ENCODE measurements at places on chromosomes 3 and 15.

DNA sequence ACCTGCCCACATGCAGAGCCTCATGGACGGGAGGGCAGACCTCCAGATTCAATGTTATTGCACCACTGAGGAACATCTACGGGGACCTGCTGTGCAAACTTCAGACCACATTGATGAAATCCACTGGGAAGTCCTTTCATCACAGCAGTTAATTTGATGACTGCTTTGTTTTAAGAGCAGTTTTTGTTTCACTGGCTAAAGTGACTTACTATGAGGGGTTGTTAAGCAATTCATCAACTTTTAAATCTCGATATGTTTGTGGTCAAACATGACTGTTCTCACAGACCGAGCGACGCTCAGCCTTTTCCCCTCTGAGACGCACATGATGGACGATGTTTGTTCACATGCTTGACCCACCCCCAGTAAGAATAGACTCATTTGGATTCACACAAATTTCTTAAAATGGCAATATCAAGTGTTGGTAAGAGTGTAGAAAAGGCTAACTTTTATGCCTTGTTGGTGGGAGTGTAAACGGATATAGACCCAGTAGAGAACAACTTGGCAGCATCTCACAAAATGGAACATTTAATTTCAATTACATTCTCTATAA, 35.9 kb upstream of the IREB2 start:
- ATAC-seq, result no peak

DNA sequence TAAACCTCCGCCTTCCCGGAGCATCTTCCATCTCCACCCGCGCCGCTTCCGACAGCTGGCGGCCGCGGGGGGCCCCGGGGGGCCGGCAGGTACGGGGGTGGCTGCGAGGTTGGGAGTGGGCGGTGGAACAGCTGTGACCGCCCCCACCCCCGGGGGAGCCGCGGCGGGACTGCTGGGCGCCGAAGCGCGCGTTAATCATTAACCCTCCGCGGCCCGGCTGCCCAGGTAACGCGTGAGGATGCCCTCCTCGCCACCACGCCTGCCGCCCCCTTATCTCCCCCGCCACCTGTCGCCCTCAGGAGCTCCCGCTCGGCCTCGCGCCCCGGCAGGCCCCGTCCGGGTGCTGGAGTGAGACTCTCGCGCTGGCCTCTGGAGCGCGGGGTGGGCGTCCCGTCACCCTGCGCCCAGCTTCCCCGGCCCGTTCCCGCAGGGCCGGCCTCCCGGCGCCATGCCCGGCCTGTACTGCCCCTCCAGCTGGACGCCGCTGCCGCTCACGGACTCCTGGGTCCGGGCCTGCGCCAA, 757 bp downstream of the VWA5B2 start:
- no peak for ATAC-seq

DNA sequence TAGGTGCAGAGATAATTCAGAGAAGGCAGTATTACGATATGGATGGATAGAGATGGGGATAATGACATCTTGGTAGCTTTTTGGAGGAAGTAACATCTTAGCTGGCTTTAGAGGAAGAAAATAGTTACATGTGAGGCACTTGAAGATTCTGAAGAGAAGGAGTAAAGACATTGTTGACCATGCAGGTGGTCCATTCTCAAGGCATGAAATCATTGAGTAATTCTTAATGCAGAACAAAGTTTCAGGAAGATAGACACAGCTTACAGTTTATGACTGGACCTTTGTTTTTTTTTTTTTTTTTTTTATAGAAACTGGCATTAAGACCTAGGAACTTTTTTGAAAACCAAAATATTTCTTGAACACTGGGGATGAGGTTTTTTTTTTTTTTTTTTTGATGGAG, 28.2 kb downstream of the MBNL1 start:
- no peak for ATAC-seq

GRCh38 chr15:31013863-31014607, 22.6 kb upstream of the MTMR10 start:
- no peak for ATAC-seq

- ATAC-seq, result no peak
Observed at GRCh38 chr3:4044619-4045018, 245.4 kb downstream of the LRRN1 start.

DNA sequence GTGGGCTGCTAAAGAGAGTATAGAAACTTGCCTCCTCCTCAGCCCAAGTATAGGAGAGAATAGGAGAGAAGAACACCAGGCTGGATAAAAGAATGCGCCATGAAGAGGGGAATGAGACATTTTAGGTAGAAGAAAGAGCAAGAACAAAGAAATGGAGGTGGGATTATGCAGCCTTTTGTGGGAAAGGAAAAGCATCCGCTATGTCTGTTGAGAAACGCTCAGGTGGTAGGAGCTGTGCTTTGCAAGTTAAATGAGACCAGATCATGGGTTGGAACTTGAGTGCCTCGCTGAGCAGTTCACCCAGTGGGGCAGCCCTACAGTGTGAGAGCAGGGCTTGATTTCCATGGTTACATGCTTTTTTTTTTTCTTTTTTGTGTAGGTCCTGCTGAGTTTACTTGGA, 11.5 kb upstream of the RTP1 start:
- ATAC-seq, result no peak

- no peak for ATAC-seq
Observed at GRCh38 chr15:40055576-40056293, 16.8 kb upstream of the SRP14 start.

DNA sequence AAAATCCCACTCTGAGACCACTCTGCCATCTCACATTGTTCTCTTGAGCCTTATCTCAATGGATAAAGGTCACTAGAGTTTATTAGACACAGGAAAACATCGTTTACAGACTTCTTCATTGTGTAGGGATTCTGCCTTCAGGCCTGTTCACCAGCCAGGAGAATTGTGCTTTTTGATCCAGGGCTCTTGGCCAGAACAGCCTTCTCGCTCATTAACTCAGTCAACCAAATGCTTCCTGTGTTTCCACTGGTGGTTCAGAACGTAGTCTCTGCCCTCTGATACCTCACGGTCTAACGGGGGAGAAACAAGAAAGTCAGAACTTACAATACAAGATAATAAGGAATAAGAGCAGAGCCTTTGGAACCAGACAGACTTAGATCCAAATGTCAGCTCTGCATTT, 54.2 kb upstream of the TSEN2 start:
- ATAC-seq, result no peak

- no peak for ATAC-seq
Observed at GRCh38 chr3:127607675-127608361, 9.6 kb downstream of the MCM2 start.

- no peak for ATAC-seq
Observed at GRCh38 chr3:77190374-77190773, 150.5 kb downstream of the ROBO2 start.

DNA sequence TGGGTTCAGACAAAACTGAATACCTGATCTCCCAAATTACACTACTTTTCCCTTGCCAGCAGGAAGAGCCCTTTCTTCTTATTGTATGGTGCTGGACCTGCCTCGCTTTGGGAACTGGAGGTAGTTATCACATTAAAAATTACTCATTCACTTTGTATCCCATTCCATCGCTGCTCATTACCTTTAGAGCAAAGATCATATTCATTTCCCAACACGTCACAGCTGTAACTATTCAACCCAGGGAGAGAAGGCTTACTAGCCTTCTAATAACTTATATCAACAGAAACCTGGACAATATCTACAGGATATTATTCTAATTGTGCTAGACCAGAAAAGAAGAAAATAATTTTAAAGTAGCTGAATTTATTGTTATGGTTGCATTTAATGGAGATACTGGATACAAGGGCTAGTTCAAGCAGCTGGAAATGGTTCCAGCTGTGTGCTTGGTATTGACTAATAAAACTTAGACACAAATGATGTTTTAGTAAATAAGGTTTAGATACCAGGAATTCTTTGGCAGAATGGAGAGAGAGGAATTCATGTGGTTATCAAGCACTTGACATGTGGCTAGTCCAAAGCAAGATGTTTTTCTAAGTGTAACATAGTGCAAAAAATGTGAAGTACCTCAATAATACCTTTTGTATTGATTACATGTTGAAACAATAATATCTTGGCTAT, 656.3 kb downstream of the ROBO1 start:
- ATAC-seq, result no peak

DNA sequence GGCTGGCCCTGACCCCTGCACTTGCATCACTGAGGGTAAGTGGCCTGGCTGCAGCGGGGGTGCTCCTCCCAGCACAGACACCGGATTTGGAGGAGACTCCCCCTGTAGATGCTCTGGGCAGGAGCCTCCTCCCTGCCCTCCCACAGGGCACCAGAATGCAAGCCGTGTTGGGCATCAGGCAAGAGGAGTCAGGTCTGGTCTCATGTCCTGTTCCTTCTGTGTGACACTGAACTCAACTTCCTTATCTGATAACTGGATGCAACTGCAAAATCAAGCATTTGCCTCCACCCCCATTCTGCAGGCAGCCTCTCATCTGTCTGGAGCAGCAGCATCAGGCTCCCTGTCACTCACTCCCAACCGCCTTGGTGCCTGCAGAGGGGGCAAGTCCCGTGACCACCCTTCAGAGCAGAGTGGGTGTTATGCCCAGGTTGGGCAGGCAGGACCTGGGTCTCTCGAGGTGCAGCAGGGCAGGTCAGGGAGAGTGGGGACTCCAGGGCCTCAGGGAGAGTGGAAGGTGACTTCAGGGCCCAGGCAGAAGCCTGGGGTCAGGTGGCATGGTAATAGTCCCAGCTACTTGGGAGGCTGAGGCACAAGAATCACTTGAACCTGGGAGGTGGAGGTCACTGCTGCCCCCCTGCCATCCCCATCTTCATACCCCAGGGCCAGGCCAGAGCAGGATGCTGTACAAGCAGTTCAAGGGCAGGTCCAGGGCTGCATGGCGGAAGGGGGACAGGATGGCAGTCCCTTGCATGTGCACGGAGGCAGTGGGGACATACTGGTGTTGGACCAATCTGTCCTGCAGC, 10.5 kb upstream of the RPL29 start:
- no peak for ATAC-seq

DNA sequence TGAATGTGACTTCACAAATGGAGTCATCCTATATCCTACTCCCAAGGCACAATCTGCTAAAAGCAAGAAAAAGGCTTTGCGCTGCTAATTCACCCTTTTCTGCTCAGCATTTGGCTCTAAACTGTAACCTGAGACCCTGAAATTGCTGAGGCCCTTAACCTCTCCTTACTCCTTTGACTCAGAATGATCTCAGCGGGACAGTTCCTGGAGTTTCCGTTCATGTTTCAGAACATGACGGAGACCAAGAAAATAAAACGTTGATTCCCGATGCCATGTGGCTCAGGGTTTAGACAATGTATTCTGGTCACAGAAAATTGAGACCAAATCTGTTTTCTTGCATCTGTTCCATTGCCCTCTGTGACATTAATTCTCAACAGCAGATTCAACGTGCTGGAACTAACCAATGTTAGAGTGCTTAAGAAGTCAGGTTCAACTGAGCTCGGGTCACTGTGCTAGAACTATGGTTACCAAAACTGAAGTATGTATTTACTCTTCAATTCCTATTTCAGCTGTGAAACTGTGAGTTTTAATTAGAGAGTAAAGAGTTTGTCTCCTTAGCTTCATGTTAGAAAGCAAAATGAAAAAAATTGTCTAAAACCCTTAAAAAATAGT, 45.4 kb upstream of the TMC3 start:
- no peak for ATAC-seq

DNA sequence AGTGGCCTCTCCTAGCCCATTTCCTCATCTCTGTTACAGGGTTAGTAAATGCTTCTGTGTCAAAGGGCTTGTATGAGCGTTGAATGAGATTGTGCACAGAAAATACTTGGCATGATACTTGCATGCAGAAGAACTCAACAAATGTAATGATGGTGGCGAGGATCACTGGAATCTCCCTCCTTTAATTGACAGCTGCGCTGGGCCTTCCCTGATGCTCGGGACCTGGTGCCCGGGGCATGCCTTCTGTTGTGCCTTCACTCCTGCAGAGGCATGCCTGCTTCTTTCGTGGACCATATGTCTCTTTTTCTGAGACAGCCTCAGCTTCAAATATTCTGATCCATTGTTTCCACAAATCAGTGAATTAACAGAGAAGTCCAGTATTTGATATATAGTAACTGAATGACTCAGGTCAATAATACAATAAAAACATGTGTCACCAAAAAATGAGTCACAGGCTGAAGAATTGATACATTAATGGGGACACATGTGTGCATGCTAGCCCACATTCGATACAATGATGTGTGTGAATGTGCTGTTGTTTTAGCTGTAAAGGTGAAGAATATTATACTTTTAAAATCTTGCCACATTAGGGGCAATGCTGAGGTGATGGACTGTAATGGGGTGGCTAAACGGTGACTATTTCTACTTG, 243.3 kb upstream of the TBL1XR1 start:
- no peak for ATAC-seq

- ATAC-seq, result no peak
Observed at GRCh38 chr3:20051123-20051806, 11.0 kb downstream of the KAT2B start.

- no peak for ATAC-seq
Observed at GRCh38 chr15:87369269-87369668, 887.3 kb downstream of the NTRK3 start.

DNA sequence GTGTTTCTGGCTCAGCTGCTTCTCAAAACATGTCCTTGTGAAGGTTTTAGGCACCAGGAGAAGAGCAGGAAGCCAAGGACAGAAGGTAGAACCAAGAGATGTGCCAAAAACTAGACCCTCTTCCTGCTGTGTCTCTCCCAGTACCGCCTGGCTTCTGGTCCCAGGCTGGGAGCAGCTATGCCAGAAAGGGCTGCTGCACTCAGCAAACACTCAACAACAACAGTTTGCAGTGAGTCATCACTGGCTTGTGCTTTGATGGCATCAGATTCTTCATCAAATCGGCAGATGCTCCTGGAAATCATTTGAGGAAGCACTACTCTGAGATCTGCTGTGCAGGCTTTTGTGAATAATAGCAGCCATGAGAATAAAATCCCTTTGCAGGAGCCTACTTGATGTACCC, 63.2 kb downstream of the DGKG start:
- ATAC-seq, result peak; percentile 65

GRCh38 chr3:46012246-46012645, 15.0 kb downstream of the XCR1 start:
- no peak for ATAC-seq

- no peak for ATAC-seq
Observed at GRCh38 chr3:11698326-11699082, 54.8 kb upstream of the VGLL4 start.

DNA sequence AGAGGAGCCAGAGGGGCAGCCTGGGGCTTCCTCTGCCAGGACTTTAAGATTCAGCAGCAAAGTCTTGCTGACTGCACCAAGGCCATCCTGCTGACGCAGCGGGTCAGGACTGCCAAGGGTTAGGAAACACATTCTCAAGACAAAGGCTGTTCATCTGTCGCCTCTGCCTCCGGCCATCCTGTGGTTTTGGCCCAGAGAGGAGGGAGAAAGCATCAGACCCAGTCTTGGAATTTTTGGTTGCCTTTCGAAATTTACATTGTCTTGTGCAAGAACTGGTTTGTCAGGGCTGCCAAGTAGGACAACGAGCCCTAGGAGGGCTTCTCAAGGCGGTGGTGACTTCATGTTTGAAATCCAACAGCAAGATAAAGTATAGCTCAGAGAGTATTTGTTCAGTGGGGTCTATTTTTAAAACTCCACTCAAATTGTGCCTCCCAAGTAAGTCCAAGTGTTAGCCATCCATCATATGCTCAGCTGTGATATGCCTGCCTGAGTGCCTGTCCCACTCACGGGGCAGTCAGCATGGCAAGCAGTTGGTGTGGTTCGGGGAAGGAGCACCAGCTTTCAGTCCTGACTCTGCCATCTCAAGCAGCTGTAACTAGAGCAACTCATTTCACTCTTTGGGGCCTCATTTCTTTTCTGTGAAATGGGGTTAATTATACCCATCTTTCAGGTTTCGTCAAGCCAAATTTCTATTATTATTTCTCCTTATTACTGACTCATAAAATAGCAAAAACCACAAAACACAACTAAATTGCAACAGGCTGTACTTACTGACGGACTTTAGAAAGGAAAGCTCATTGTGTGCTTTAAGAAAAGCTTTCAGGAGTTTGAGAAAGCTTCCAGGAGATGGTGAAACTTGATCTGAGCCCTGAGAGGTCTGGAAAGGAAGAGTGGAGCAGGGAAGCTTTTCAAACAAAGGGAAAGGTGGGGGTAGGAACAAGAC, 42.4 kb upstream of the RHO start:
- peak; percentile 22 for ATAC-seq

Measured in motor neuron (in vitro differentiated cells).